ENCODE measurements at places on chromosomes 6 and 20. TPM values are rescaled to one million over a fixed set of nuclear protein-coding genes. Genes with fewer than 3 reads are reported as not detected.

GRCh38 chr6:114287461-114287860 lies 55.4 kb downstream of the HS3ST5 start:
- H3K27ac ChIP-seq, result no peak overlapping the region
- H3K27me3 ChIP-seq, result no peaks in the 10 kb centered on the region
- DNase-seq, result no peak
- 0 out of 2 replicates have a peak, but pooled peaks cover 2% of the 10 kb centered on the region for H3K36me3 ChIP-seq
- H3K4me3 ChIP-seq, result no peak overlapping the region

GRCh38 chr20:63079971-63080370 lies 73.2 kb upstream of the BHLHE23 start:
- no peak overlapping the region for H3K4me3 ChIP-seq
- peaks cover 7% of the 10 kb centered on the region for H3K27me3 ChIP-seq
- no peaks in the 10 kb centered on the region for H3K4me1 ChIP-seq
- H3K36me3 ChIP-seq, result no peaks in the 10 kb centered on the region
- DNase-seq, result no peak

DNA sequence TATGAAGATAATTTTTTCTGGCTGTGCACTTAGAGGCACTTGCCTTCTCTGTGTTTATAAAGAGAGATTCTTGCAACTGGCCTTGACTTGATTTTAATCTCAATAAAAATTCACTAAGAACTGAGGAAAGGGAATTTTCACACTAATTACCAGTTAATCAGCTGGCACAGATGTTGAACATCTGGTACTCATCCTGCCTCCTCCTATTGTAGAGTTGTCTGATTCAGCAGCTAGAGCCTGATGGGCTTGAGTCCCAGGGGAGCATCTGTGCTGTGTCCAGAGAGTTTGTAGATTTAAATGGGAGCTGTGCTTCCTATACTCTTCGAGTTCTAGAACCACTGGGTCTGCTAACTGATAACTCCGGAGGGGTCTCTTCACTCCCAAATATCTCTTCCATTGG lies 284.4 kb upstream of the RNF24 start:
- H3K27me3 ChIP-seq, result peaks cover 5% of the 10 kb centered on the region
- DNase-seq, result no peak
- no peak overlapping the region for H3K27ac ChIP-seq
- H3K4me1 ChIP-seq, result peaks cover 7% of the 10 kb centered on the region
- no peak overlapping the region for H3K4me3 ChIP-seq
- H3K36me3 ChIP-seq, result no peaks in the 10 kb centered on the region

GRCh38 chr20:44651684-44652423 lies at the start of gene ADA:
TSS of gene ADA (minus strand) at chr20:44651699. CDS start at chr20:44651607, 92 bp downstream.
- peak; percentile 55 for DNase-seq
- peak within 1 kb of the TSS; percentile 61 for H3K4me3 ChIP-seq
- H3K36me3 ChIP-seq, result no peaks in the 10 kb centered on the region
- H3K27me3 ChIP-seq, result no peaks in the 10 kb centered on the region

- H3K36me3 ChIP-seq, result no peaks in the 10 kb centered on the region
- DNase-seq, result no peak
- no peak overlapping the region for H3K27ac ChIP-seq
- no peaks in the 10 kb centered on the region for H3K4me1 ChIP-seq
- no peak overlapping the region for H3K4me3 ChIP-seq
These were observed 387.1 kb upstream of the FLRT3 start for GRCh38 chr20:14724468-14724867.

- H3K27me3 ChIP-seq, result no peaks in the 10 kb centered on the region
- H3K27ac ChIP-seq, result no peak overlapping the region
- H3K36me3 ChIP-seq, result no peaks in the 10 kb centered on the region
These were observed 33.0 kb upstream of the NR2E1 start for GRCh38 chr6:108132863-108133262.

GRCh38 chr6:90399970-90400369 lies 103.3 kb upstream of the BACH2 start:
- DNase-seq, result no peak
- no peaks in the 10 kb centered on the region for H3K36me3 ChIP-seq
- no peak overlapping the region for H3K4me3 ChIP-seq
- peaks cover 27% of the 10 kb centered on the region for H3K4me1 ChIP-seq

- H3K36me3 ChIP-seq, result no peaks in the 10 kb centered on the region
- H3K4me3 ChIP-seq, result no peak overlapping the region
- H3K27me3 ChIP-seq, result no peaks in the 10 kb centered on the region
- no peaks in the 10 kb centered on the region for H3K4me1 ChIP-seq
These were observed 170.7 kb downstream of the ERMARD start for GRCh38 chr6:169921853-169922824.

GRCh38 chr20:58131151-58131550 lies 97.3 kb downstream of the ANKRD60 start:
- H3K27ac ChIP-seq, result peak overlapping the region; percentile 92
- H3K36me3 ChIP-seq, result no peaks in the 10 kb centered on the region
- peak overlapping the region; percentile 14 for H3K4me3 ChIP-seq
- no peaks in the 10 kb centered on the region for H3K27me3 ChIP-seq
- DNase-seq, result peak; percentile 75
- peaks cover 64% of the 10 kb centered on the region for H3K4me1 ChIP-seq

- no peak overlapping the region for H3K27ac ChIP-seq
- no peaks in the 10 kb centered on the region for H3K36me3 ChIP-seq
- no peaks in the 10 kb centered on the region for H3K4me1 ChIP-seq
- no peaks in the 10 kb centered on the region for H3K27me3 ChIP-seq
- no peak overlapping the region for H3K4me3 ChIP-seq
These were observed 116.3 kb downstream of the PCSK2 start for GRCh38 chr20:17343091-17343490.

GRCh38 chr6:25223490-25223991 lies 55.6 kb upstream of the CARMIL1 start:
- peak; percentile 59 for DNase-seq
- peaks cover 7% of the 10 kb centered on the region for H3K4me1 ChIP-seq
- H3K27me3 ChIP-seq, result no peaks in the 10 kb centered on the region
- H3K36me3 ChIP-seq, result no peaks in the 10 kb centered on the region
- H3K4me3 ChIP-seq, result peak overlapping the region; percentile 15
- H3K27ac ChIP-seq, result no peak overlapping the region

- H3K27me3 ChIP-seq, result peaks cover 27% of the 10 kb centered on the region
- no peaks in the 10 kb centered on the region for H3K4me1 ChIP-seq
- no peaks in the 10 kb centered on the region for H3K36me3 ChIP-seq
- H3K4me3 ChIP-seq, result no peak overlapping the region
- H3K27ac ChIP-seq, result no peak overlapping the region
These were observed 6.1 kb downstream of the PTPRT start for GRCh38 chr20:43183536-43184070.

GRCh38 chr6:81485395-81485794 lies 267.1 kb downstream of the TENT5A start:
- no peaks in the 10 kb centered on the region for H3K36me3 ChIP-seq
- no peaks in the 10 kb centered on the region for H3K4me1 ChIP-seq
- DNase-seq, result no peak
- no peaks in the 10 kb centered on the region for H3K27me3 ChIP-seq

DNA sequence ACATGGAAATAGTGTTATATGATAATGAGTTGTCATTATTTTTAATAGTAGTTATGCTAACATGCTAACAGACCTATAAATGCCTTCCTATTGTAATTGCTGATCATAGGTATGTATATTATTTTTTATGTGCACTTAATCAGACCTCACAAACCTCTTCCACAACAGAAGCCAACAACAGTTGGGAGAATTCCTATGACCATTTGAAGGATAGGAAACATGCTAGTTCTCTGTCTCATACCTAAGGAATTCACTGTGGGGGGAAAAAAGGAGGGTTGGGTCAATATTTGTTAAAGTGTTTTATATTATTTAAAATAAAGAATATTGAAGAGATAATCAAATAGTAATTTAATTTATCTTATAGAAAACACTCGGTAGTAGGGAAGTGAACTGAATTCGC lies 990.9 kb downstream of the EPHA7 start:
- DNase-seq, result no peak
- no peaks in the 10 kb centered on the region for H3K36me3 ChIP-seq
- no peaks in the 10 kb centered on the region for H3K27me3 ChIP-seq
- H3K27ac ChIP-seq, result no peak overlapping the region
- H3K4me3 ChIP-seq, result no peak overlapping the region

DNA sequence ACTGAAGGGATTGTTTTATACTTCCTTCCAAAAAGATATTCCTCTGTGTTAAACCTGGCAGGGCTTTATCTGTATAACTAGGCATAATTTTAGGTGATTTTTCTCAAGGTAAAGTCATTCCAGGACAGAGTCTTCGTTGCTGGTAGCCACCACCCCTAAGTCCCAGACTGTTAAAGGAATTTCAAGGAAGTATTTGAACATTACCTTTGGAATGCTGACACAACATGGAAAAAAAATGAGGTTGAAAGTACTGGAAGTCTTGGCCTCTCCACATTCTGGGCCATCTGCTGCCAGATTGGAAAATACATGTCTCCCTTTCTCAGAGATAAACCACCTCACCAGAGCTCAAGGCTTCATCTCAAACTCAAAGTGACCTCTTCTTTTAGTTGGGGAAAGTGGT lies 27.0 kb upstream of the ETV7 start:
- H3K27ac ChIP-seq, result no peak overlapping the region
- no peak overlapping the region for H3K4me3 ChIP-seq
- H3K36me3 ChIP-seq, result no peaks in the 10 kb centered on the region
- H3K27me3 ChIP-seq, result no peaks in the 10 kb centered on the region
- no peak for DNase-seq
- H3K4me1 ChIP-seq, result no peaks in the 10 kb centered on the region

GRCh38 chr20:32930181-32930580 lies 71.5 kb downstream of the EFCAB8 start:
- no peaks in the 10 kb centered on the region for H3K4me1 ChIP-seq
- no peak for DNase-seq
- no peaks in the 10 kb centered on the region for H3K27me3 ChIP-seq
- H3K4me3 ChIP-seq, result no peak overlapping the region
- no peaks in the 10 kb centered on the region for H3K36me3 ChIP-seq
- no peak overlapping the region for H3K27ac ChIP-seq

DNA sequence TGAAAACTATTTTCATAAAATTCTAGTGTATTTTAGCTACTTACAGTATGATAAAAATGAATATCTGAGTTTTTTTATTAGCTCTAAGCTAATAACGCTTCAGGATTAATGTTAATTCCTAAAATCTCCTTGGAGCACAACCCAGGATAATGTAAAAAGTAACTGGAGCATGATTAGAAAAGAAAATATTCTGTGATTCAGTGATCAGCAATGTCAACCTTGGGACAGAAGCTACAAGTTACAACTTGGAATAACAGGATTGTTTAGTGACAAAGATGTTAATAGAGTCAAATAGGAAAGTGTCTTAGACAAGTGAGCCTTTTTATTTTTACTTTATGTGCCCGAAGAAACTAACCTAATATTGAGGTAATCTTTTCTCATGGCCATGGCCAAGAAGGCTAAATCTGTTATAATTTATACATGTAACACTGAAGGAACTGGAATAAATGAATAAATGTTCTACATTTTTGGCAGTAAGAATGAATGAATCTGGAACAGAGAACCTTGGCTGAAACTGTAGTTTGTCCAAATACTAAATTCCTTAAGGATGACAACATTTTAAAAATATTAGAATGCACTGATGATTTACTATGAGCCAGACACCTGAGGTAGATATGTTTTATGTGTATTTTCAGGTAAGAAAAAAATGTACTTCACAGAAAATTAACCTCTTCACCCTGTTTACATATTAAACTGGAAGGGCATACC lies 994.0 kb downstream of the GRIK2 start:
- no peak overlapping the region for H3K27ac ChIP-seq
- no peaks in the 10 kb centered on the region for H3K4me1 ChIP-seq
- no peak for DNase-seq
- H3K27me3 ChIP-seq, result peaks cover 3% of the 10 kb centered on the region
- no peaks in the 10 kb centered on the region for H3K36me3 ChIP-seq

DNA sequence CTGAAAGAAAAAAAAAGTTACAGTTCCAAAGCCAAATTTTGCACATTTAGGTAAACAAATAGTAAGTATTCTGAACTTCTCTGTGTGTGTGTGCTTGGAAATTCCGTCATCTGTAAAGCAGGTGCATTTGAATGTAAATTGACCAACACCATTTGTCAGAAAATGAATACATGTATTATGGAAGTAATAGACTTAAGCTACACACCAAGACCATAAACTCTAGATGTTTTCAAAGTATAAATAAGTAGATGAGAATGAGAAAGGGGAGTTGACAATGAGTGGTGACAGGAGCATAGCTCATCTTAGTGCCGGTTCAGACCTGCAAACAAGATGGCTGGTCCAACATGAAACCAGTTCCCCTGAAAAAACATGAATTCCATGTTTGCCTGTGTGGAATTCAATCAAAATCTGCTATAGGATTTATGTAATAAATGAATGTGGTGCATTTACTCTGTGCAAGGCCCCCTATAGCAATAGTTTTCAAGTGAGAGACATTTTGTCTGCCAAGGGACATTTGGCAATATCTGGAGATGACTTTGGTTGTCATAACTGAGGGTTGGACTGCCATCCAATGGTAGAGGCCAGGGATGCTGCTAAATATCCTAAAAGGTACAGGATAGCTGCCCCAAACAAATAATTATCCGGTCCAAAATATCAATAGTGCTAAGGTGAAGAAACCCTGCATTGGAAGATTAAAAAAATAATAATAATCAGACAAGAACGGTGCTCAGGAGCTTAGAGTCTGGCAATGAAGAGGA lies 11.0 kb upstream of the FILIP1 start:
- H3K27ac ChIP-seq, result no peak overlapping the region
- no peak for DNase-seq
- H3K36me3 ChIP-seq, result no peaks in the 10 kb centered on the region
- H3K4me1 ChIP-seq, result no peaks in the 10 kb centered on the region
- H3K4me3 ChIP-seq, result no peak overlapping the region
- no peaks in the 10 kb centered on the region for H3K27me3 ChIP-seq

The SLC44A4 gene
- total RNA-seq, result not detected

The C20orf204 gene
- total RNA-seq, result 0.24 TPM

The EPHA7 gene
- total RNA-seq, result not detected

The FAM209B gene
- not detected for total RNA-seq

The SLC22A2 gene
- not detected for total RNA-seq

The MAPK13 gene
- not detected for total RNA-seq

The BTN3A1 gene
- 26.2 TPM for total RNA-seq
